ENCODE measurements at places on chromosomes 5 and 9. TPM values are rescaled to one million over a fixed set of nuclear protein-coding genes. Genes with fewer than 3 reads are reported as not detected.

The C9orf50 gene
- total RNA-seq = not detected

GRCh38 chr9:107547772-107548297, 58.3 kb upstream of the KLF4 start:
- no peak overlapping the region for H3K4me3 ChIP-seq
- no peaks in the 10 kb centered on the region for H3K4me1 ChIP-seq
- no peak for DNase-seq

The FNIP1 gene
- 34.7 TPM for total RNA-seq

The EIF4E1B gene
- not detected for total RNA-seq
